ENCODE measurements at places on chromosomes 2 and 18. TPM values are rescaled to one million over a fixed set of nuclear protein-coding genes. Genes with fewer than 3 reads are reported as not detected.

Gene LONRF2
- 0.09 TPM for total RNA-seq

Gene RPE
- total RNA-seq = 46.2 TPM

Gene GPR45
- total RNA-seq = not detected

Gene GCG
- total RNA-seq = not detected

Gene TSHZ1
- 25.2 TPM for total RNA-seq

Gene TXNDC2
- not detected for total RNA-seq

Gene CARF
- 14.6 TPM for total RNA-seq

Gene CHRNG
- total RNA-seq = not detected

Gene TRIM43B
- not detected for total RNA-seq

Gene FZD7
- 0.82 TPM for total RNA-seq

Gene BOLL
- total RNA-seq = not detected

Gene ANO7
- total RNA-seq = 0.97 TPM

Gene DPYSL5
- not detected for total RNA-seq

Gene IL36A
- not detected for total RNA-seq

Gene UGT1A4
- not detected for total RNA-seq

Gene SAG
- 0.45 TPM for total RNA-seq

Gene PIEZO2
- total RNA-seq = not detected

Gene PRKAG3
- not detected for total RNA-seq

Gene PLCL1
- 1.3 TPM for total RNA-seq

Gene NDC80
- 67.0 TPM for total RNA-seq

Gene C1GALT1C1L
- total RNA-seq = not detected

Gene MEP1B
- total RNA-seq = not detected

Gene CDH20
- total RNA-seq = 0.14 TPM

Gene CCDC178
- not detected for total RNA-seq

All from activated naive CD8-positive, alpha-beta T cell treated with anti-CD3 and anti-CD28 coated beads, Interleukin-2, amount 10 ng/mL, durations not matched to agents 7 days and 5 days (primary cell).